Ascending aorta (tissue), 2 donors: ENCODE measurements at places on chromosomes 13 and 19. TPM values are rescaled to one million over a fixed set of nuclear protein-coding genes. Genes with fewer than 3 reads are reported as not detected.

DAND5 gene
- not detected for total RNA-seq

PLIN5 gene
- 17.1 TPM for total RNA-seq

RASAL3 gene
- total RNA-seq: 4.4 TPM

HCST gene
- not detected for total RNA-seq

RPS16 gene
- 1,453 TPM for total RNA-seq

ZNF223 gene
- not detected for total RNA-seq

CRX gene
- total RNA-seq: not detected

PCDH8 gene
- total RNA-seq: not detected

STOML3 gene
- not detected for total RNA-seq

SLC25A41 gene
- total RNA-seq: not detected

PLVAP gene
- 378 TPM for total RNA-seq

KCNN4 gene
- total RNA-seq: 2.3 TPM

ZNF823 gene
- 5.2 TPM for total RNA-seq

SHISA7 gene
- total RNA-seq: 0.85 TPM

FFAR1 gene
- total RNA-seq: not detected

CYTH2 gene
- 83.5 TPM for total RNA-seq

GRWD1 gene
- 16.0 TPM for total RNA-seq

CEP89 gene
- 7.1 TPM for total RNA-seq

SERPINE3 gene
- total RNA-seq: not detected

DIRAS1 gene
- not detected for total RNA-seq

ANGPTL8 gene
- total RNA-seq: not detected

ZNF763 gene
- total RNA-seq: 2.8 TPM

OR4F17 gene
- not detected for total RNA-seq

SIPA1L3 gene
- total RNA-seq: 27.1 TPM

CD177 gene
- not detected for total RNA-seq

SIGLEC10 gene
- 5.4 TPM for total RNA-seq

HCN2 gene
- total RNA-seq: not detected

ZNF554 gene
- total RNA-seq: 1.1 TPM

NLRP11 gene
- not detected for total RNA-seq

FPR1 gene
- 7.9 TPM for total RNA-seq

MBD3L4 gene
- total RNA-seq: not detected

ZNF254 gene
- 6.0 TPM for total RNA-seq

CBARP gene
- 1.9 TPM for total RNA-seq

PSG1 gene
- total RNA-seq: not detected

TMPRSS9 gene
- not detected for total RNA-seq

BST2 gene
- 151 TPM for total RNA-seq

ANGPTL4 gene
- 161 TPM for total RNA-seq

SYNE4 gene
- not detected for total RNA-seq

ZNF320 gene
- not detected for total RNA-seq

IGFL1 gene
- not detected for total RNA-seq

KLK12 gene
- total RNA-seq: not detected

GNA15 gene
- total RNA-seq: 7.1 TPM
